ENCODE measurements at places on chromosomes 7 and 10. TPM values are rescaled to one million over a fixed set of nuclear protein-coding genes. Genes with fewer than 3 reads are reported as not detected.

GRCh38 chr10:95831076-95831475 lies 75.1 kb downstream of the ENTPD1 start:
- DNase-seq, result no peak

The MXI1 gene
- 8.5 TPM for total RNA-seq

DNA sequence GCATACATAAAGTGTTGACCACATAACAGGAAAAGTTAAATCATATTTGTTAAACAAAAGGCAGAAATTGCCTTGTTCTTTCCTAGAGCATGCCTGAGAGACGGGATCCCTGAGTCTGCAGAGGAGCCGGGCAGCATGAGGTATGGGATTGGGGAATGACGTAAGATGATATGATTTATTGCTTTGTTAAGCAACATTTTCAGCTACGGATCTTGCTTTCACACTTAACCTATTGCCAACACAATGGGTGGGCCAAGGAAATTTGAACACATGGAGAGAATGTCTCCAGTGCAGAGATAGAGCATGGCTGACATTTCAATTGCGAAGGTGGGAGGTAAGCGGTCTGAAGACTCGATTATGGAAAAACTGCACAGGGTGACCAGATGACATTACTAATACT lies 76.7 kb downstream of the EMX2 start:
- no peak for DNase-seq

GRCh38 chr10:68280758-68281157 lies 48.8 kb upstream of the ATOH7 start:
- DNase-seq, result no peak

DNA sequence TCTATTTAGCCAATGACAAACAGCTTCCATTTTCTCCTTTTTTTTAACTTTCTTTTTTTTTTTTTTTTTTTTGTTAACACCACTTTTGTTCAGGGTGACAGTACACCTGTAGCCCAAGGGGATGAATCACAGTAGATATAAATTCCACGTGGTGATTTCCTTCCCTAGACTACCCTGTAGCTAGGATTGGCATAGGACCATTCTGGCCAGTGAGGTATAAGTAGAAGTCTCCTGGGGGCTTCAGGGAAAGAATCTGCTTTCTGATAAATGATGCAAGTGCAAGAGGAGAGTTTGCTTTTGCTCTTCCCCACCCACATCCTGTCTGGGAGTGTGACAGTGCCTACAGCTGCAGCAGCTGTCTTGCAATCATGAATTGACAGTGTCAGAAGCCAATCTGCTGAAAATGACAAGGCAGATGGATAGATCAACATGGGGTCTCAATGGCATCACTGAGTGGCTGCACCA lies 63.2 kb upstream of the TOMM7 start:
- DNase-seq, result no peak

DNA sequence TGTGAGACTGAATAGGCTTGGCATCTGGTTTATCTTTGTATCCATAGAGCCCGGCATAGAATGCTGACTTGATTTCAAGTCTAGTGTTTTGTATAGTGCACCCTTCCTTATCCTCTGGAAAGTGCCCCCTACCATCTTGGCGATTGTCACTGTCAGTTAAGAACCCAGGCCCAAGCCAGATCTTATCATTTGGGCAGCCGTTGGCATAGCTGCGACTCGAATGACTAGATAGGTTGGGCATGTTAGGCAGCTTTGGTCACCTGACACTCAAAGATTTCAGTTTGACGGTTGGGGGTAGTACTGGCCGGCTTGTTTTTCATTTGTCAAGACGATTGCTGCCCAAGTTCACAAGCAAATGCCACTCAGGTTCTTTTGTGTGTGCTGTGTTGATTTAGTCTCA lies 6.6 kb downstream of the NIPSNAP2 start:
- DNase-seq, result no peak

GRCh38 chr7:28155019-28155660 lies 25.5 kb downstream of the JAZF1 start:
- DNase-seq, result no peak
